Hematopoietic multipotent progenitor cell treated with erythropoietin and hydrocortisone succinate and interleukin-3 and kit ligand, for 8 days (in vitro differentiated cells): ENCODE measurements at places on chromosomes 3 and 15.
A peak's percentile ranks its signal among the peaks of the same experiment; 100 is the strongest.

GRCh38 chr3:64080616-64081234, 57.4 kb upstream of the PSMD6 start:
- DNase-seq, result no peak

DNA sequence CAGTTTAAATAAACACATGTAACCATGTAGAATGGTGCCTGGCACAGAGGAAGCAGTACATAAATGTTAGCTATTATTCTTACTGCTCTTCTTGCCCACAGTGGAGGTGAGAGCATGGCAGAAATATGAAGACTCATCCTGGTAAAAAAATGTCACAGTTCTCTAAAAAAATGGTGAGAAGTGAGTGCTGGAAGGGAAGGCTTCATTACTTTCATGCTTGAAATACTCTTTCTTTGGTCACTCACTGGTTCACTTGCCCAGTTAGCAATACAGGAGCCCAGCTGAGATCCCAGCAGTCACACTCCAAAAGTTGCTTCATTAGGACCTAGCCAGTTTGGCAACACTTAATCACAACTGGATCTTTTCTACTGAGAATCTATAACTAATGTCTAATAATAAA, 1017.2 kb downstream of the TUSC7 start:
- DNase-seq, result no peak

DNA sequence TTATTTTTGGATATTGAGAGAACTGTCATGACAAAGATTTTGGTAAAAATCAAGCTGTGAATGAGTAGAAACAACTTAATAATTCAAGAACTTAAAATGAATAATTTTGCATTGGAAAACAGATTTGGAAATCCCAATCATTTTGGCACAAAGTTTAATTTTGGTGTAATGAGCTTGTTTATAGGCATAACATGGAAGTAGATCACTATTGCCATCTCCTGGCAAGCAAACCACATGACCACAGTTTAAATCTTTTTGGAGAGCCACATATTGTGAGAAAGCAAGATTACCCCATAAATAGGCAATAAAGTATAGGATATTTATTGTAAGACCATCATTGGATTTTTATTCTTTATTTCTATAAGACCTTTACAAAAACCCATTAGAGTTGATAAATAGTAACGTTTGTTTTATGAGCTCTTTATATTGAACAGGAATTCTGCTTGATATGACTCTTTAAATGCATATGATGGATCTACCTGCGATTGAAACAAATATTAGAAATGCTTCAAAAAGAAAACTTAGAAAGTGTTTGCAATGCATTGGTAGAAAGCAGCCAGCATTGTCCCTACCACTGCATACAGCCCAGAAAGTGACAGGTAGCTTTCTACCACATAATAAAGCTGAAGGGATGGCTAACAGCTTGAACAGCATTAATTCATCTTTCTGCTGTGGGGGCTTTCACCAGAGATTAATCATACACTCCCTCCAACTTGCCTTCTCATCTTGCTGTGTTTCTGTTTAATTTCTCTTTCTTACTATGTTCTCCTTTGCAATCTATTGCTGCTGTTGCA, 766.8 kb downstream of the TBL1XR1 start:
- DNase-seq, result peak; percentile 32

- no peak for DNase-seq
Measured at GRCh38 chr3:111321786-111322185, 220.2 kb upstream of the CD96 start.

DNA sequence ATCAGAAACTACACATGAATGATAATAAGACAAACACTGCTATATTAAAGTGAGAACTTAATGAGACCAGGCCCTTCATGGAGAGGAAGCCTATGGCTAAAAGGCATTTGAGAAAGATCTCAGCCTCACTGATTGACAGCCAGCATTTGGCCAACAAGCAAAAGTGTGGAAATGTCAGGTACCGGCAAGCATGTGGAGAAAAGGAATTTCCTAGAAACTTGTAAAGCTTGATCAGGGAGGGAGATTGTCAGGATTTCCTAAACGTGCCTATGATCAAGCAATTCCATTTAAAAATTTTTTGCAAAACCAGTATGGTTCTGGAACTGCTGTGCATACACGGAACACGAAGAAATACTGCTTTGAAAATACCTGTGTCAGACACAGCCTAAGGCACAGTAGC, 220.3 kb upstream of the ATP10A start:
- DNase-seq, result no peak

GRCh38 chr15:28096411-28096669, 2.8 kb downstream of the OCA2 start:
- no peak for DNase-seq

GRCh38 chr3:50430191-50430590, 70.9 kb upstream of the TMEM115 start:
- no peak for DNase-seq

DNA sequence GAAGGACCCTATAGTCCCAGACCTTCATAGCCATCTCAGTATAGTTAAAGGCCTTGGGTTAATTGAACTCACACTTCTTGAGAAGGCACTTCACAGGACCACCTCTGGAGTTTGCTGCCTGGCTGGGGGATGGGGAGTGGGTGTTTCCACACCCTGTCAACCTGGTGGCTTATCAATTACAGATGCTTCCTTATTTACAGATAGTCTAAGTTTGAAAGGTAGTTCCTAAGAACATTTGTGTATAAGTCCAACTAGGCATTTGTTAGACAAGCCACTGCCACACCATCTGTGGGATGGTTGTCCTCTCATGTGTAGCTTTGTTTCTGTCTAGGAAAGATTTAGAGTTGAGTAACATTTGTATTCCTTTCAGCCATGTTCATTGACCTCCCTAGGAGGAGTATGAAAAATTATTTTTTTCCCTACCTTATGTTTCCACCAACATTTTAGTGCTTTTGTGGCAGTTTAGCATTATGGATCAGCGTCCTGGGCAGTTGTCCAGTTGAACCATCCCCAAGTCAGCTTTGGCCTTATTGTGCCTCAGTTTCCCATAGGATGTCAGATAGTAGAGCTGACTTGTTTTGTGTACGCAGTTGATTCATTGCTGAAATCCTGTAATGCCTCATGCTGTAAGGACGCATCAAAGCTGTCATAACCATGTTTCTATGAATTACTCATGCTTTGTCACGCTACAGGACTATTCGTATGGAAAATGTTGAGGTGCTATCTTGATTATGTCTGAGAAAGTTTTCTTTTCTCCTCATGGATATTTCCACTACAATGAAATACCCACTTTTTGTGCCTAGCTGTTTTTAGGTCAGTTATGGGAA, 21.2 kb upstream of the SIAH2 start:
- DNase-seq, result no peak
